ENCODE measurements at places on chromosomes 2 and 18.

DNA sequence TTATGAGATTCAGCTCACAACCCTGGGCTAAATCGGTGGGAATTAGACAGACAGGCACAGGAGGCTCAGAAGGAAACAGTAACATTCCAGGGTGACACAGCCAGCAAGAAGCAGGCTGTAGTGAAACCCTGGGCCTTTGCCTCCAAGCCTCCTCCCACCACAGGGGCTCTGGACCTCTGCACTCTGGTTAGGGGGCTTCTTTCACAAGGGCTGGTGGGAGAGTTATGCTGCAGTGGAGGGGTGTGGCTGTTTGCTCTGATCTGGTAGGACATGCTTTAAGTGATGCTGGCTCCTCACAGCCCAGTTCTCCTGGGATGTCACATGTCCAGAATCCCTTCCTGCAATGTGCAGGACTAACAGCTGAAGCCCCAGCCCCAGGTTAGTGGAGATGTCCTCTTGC lies 109.9 kb downstream of the TGFA start:
- DNase-seq, result no peak

DNA sequence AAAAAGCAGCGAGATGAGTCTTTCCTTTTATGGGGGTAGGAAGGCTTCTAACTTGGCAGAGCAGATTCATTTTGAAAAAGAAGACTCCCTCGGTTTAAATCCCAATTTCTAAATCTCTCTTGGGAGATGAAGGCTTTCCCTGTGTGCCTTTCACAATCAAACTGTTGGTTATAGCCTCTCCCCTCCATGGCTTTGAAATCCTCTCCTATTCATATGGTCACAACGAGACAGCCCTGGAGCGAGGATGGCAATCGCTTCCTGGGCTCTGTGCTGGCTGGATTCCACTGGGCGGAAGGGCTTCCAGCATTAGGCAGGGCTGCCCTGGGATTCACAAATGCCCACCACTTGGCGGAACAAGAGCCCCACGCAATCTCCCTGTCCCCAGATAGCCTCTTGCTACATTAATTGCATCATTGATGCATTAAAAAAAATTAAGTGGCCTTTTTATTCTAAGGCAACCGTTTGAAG lies 1.6 kb downstream of the CAVIN2 start:
- no peak for DNase-seq

DNA sequence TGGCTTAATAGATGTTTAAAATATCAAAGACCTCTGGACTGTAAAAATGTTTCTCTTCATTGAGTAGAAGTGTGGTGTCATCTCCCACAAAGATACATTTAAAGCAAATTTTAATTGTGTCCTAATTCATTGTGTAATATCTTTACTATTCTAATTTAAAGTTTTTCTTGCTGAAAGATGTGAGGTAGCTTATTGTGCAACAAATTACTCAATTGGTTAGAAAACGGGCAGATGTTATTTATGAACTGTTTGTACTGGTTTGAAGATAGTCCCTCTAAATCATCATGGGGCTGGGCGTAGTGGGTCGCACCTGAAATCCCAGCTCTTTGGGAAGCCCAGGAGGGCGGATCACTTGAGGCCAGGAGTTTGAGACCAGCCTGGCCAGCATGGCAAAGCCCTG lies 65.3 kb downstream of the CYBRD1 start:
- no peak for DNase-seq

GRCh38 chr18:27621236-27621890 lies 436.3 kb upstream of the CHST9 start:
- DNase-seq, result no peak

GRCh38 chr2:125254010-125254409 lies 1228.9 kb downstream of the CNTNAP5 start:
- DNase-seq, result no peak

- no peak for DNase-seq
Measured at GRCh38 chr2:180472133-180472532, 465.0 kb upstream of the CWC22 start.

GRCh38 chr18:9766740-9767139 lies 58.6 kb downstream of the RAB31 start:
- no peak for DNase-seq

GRCh38 chr18:36365836-36366775 lies 68.6 kb downstream of the FHOD3 start:
- DNase-seq, result no peak

- no peak for DNase-seq
Measured at GRCh38 chr2:148909114-148909513, 34.1 kb downstream of the KIF5C start.

- DNase-seq, result no peak
Measured at GRCh38 chr2:16194931-16195680, 254.8 kb downstream of the MYCN start.

DNA sequence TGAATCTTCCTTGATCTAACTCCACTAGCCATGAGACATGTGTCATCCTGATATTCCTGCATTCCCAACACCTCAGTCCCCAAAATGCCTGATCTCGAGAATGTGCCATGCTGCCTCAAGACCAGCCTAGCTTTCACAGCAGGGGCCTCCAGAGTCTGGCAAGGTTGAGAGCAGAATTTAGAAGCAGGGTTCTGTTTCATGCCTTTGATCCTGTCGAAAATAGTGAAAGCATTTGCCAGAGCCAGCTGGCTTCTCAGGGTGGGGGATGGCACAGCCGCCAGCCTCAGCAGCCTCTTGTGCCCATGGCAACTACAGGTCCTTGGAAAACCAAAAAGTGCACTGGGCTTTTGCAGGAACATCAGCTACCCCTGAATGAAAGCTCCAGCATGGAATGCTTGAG lies 143.5 kb downstream of the RTN4 start:
- DNase-seq, result no peak

DNA sequence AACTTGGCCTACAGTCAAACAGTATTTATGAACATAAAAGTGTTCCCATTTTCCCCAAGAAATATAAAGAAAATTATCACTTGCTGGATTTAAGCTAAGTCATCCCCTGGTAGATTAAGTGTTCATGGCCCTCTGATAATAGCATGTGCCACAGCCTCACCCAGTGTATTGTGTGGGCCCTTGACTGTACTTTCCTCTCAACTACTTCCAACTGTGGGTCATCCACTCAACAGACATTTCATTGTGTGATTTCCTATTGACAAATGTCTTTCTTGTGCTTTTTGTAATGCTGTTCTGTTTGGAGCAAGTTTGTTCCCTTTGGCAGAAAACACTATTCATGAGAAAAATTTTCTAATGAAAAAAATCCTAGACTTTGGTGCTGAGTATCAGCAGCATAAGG lies 48.4 kb upstream of the TMEM17 start:
- DNase-seq, result no peak

DNA sequence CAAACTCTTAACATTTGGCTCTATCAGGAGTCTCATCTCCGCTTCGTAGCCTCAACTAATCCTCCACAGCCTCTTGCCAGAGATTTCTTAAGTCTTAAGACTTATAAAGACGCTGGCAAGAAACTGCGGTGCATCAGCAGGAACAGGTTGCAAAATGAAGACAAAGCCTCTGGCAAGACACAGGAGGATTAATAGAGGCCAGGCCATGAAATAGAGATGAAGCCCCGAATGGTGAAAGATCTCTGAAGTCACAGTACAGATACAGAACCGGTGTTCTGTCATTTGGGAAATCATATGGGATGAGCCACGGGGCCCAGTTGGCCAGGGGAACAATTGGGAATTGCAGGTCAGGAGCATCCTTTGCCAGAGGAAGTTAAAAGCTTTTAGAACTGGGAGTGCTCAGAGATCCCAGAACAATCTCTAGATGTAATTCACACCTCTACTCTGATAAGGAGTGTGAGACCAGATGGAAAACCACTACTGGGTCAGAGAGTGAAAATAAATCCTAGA lies 190.9 kb upstream of the FOSL2 start:
- no peak for DNase-seq

- DNase-seq, result no peak
Measured at GRCh38 chr2:16109368-16109820, 169.0 kb downstream of the MYCN start.

DNA sequence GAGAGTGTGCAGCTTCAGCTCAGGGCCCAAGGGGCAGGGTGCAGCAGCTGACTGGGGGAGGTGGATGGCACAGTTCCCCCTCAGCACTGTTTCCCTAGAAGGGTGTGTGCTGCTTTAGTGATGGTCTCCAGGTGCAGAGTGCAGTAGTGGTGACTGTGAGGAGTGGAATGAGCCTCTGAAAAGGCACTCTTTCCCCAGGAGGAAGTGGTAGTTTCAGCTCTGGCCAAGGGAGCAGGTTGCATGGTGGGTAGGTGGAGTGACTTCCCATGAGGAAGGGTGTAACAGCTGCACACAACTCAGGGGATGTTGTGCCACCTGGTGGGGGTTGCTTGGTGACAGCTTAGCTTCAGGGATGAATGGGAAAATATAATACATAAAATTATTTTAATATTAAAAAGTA lies 251.5 kb upstream of the NXPH2 start:
- no peak for DNase-seq

- no peak for DNase-seq
Measured at GRCh38 chr2:239594019-239594771, 193.4 kb upstream of the HDAC4 start.

DNA sequence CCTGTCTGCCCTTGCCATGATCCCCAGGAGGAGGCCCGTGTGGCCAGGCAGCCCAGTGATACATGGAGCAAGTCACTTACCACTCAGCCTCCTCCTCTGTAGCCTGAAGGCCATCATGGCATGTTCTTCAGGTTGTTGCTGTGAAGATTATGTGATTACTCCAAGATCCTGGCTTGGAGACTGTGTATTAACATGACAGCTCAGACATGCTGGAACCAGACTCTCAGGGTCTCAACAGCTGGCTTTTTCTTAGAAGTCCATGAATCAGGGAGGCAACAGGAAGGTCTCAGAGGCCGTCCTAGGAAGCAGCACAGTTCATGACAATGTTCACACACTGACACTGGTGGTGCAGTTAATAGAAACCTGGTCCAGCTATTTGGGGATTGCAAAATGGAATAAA lies 158.6 kb upstream of the TWIST2 start:
- no peak for DNase-seq

GRCh38 chr2:45190481-45190942 lies 181.3 kb upstream of the SIX2 start:
- no peak for DNase-seq

GRCh38 chr2:52933878-52934277 lies 833.7 kb upstream of the CHAC2 start:
- no peak for DNase-seq

GRCh38 chr2:101698844-101699754 lies 1.6 kb downstream of the MAP4K4 start:
- no peak for DNase-seq

GRCh38 chr2:202508686-202509085 lies 126.1 kb upstream of the FAM117B start:
- DNase-seq, result no peak

GRCh38 chr2:213229814-213230213 lies 54.5 kb upstream of the SPAG16 start:
- no peak for DNase-seq

DNA sequence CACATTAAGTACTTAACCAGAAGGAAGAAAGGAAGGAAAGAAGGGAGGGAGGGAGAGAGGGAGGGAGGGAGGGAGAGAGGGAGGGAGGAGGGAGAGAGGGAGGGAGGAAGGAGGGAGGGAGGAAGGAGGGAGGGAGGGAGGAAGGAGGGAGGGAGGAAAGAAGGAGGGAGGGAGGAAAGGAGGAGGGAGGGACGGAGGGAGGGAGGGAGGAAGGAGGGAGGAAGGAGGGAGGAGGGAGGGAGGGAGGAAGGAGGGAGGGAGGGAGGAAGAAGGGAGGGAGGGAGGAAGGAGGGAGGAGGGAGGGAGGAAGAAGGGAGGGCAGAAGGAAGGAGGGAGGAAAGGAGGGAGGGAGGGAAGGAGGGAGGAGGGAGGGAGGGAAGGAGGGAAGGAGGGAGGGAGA lies 363.3 kb downstream of the MBD2 start:
- no peak for DNase-seq
